NCI-H2107 (cell line): ENCODE measurements at places on chromosomes 2 and 18.

DNA sequence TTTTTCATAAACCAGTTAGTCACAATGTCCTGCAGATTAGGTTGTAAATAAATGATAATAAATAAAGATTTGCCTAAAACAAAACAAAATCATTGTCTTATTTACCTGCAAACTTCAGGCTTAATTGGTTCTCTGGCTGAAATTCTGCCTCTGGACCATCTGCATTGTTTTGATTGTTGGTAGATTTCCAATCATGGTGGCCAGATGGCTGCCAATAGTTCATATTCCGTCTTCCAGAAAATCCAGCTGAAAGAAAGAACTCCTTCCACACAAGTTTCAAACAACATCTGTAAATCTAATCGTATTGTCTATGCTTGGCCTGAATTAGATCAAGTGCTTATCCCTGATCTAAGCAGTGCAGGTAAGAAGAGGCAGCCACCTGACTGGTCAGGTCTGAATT lies 771.1 kb upstream of the ZEB2 start:
- no peak for DNase-seq

DNA sequence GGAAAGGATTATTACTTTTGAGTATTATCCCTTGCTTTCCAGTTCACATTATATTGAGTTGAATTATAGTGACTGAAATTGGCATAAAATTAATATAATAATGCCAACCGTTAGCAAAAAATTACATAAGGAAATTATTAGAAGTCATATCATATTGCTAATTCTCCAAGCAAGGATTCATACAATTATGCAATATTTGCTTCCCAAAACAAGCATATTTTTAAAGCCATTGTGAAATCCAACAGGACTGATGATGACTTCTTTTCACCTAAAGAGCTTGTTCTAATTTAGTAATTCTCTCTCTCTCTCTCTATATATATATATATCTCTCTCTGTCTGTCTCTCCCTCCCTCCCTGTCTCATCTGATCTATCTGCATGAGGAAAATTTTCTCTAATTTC lies 283.5 kb downstream of the DSEL start:
- no peak for DNase-seq

- peak; percentile 48 for DNase-seq
Measured at GRCh38 chr2:165573534-165574461, 104.3 kb downstream of the CSRNP3 start.

DNA sequence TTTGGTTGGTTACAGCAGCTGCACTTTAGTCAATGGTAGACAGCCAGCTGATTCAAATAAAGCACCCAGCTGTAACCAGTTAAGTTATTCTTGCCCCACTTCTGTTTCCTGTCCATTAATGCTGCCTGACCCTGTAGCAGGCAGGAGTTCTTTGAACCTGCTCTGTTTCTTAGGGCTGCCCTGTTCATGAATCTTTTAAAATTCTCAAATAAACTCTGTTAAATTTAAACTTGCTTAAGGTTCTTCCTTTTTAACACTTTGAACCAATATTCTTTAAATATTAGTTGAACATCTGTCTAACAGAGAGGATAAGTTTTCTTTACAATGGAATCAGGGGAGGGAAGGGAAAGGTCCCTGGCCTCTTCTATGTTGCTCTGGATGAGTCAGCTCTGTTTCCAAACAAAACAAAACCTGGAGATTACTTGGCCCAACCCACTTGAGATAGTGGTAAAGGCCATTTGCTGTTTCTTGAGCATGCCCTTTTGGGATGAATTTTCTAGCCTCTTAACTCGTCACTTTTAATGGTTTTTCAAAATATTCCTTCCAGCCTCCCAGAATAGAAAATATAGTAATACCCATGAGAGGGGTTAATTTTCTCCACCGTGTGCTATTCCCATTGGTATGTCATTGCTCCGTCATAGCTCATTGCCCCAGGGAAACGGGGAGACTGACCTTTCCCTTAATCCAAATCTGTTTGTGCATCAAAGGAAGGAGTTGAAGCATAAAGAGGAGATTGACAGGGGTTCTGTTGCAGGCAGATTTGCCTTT lies 112.1 kb upstream of the FHL2 start:
- no peak for DNase-seq

- no peak for DNase-seq
Measured at GRCh38 chr2:196160101-196160500, 11.3 kb downstream of the STK17B start.

DNA sequence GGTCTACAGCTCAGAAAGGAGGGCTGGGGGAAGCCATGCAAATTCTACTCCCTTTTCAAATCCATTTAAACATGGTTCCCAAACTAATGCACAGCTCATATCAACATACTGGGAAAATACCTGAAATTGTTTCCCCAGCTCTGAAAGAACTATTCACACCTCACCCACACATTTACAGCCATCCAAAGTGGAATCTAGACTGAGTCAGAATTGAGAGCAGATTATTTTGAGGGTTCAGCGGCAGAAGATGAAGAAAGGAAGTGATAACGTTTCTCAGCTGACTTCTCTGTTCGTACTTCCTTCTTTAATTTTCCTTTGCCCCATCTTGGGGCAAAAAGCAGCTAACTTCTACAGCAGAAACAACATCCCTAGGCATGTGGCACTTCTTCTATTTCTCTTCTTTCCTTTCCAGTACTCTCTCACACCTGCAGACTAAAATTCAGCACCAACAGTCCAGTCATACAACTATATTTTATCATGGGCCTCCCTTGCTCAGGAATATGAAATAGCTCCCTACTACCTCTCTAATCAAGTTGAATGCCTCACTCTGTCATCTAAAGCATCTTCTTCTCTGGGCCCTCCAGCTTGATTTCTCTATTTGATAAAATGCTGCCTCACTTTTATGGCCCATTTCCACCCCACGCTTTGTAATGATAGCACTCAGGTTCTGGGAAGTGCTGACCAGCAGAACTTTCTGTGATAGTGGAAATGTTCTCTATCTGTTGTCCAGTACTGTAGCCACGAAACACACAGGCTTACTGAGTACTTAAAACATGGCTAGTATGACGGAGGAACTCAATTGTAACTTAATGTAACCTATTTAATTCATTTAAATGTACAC lies 35.9 kb downstream of the ARHGAP25 start:
- DNase-seq: no peak

DNA sequence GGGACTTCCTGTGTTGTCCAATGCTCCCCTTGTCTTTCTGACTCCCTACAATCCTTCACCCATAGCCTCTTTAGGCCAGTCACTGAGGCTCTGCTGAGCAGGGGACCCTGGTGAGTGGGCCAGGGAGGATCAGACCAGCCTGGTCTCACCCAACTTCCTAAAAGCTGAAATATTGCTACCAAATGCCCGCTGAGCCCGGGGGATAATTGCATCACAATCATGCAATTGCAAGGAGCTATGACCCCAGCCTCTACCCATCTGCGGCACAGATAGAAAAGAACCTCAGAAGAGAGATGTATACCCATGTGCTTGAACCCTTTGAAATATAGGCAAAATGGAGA lies 3.7 kb upstream of the SP100 start:
- no peak for DNase-seq

DNA sequence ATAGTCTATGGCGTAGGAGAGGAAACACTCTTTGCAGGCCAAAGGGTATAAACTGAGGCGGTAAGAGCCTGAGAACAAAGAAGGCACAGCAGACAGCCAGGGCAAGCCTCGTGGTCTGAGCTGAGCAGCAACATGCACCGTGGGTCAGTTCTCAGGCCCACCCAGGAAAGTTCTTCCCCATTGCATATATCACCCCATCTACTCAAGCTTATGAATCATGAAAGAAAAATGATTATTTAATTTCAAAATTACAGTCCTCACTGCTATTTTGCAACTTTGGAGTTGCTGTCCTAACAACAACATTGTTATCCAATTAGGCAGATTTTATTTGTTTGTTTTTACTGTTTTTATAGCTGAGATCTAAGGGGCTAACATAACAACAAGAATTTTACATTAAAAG lies 54.7 kb upstream of the RIOK3 start:
- no peak for DNase-seq

GRCh38 chr18:11283479-11284161 lies 134.3 kb upstream of the PIEZO2 start:
- DNase-seq: no peak

- DNase-seq: no peak
Measured at GRCh38 chr2:85605406-85606115, 3.1 kb upstream of the TMEM150A start.

GRCh38 chr2:11784747-11785610 lies 38.5 kb downstream of the LPIN1 start:
- DNase-seq: no peak

- no peak for DNase-seq
Measured at GRCh38 chr2:239184179-239184578, 216.6 kb downstream of the HDAC4 start.

DNA sequence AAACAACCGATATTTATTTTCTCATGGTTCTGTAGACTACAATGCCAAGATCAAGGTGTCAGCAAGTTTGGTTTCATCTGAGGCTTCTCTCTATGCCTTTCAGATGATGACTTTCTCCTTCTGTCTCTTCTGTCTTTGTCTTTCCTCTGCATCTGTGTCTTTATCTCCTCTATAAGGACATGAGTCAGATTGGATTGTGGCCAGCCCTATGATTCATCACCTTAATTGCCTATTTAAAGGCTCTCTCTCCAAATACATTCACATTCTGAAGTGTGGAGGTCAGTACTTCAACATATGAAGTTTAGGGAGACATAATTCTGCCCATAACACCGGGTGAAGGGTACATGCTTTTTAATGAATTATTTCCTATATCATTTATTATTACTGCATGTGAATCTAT lies 71.2 kb upstream of the CNTNAP5 start:
- DNase-seq: no peak

DNA sequence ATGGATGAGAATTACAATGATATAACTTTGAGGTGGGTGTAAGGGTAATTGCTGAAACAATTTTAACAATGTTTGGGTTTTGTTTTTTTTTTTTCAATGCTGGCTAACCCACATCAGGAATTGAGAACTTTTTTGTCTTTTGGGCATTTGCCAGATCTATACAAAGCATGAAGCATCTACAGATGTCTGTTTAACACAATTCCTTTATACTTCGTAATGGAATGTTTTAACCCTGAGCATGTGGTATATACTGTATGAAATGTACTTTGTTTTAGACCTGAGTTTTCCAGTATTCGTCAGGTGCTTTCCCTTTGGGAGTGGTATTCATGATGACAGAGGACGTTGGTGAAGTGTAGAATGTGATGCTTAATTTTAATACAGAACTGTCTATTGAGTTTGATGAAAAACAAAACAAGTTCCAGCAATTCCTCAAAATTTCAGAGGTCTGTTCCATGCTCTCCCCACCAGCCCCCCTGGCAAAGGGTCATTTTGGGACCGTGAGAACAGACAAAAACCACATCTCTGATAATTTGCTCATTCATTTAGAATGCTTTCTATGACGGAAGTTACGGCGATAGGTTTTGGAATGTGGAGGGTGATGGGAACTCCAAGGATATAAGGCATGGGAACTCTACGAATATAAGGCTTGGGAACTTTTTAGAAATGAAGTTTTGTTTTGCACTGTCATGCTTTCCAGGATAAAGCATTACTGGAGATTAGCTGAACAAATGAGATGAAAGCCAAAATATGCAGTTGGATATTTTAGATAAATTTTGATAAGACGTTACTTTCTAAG lies 14.1 kb downstream of the LIMS1 start:
- no peak for DNase-seq

DNA sequence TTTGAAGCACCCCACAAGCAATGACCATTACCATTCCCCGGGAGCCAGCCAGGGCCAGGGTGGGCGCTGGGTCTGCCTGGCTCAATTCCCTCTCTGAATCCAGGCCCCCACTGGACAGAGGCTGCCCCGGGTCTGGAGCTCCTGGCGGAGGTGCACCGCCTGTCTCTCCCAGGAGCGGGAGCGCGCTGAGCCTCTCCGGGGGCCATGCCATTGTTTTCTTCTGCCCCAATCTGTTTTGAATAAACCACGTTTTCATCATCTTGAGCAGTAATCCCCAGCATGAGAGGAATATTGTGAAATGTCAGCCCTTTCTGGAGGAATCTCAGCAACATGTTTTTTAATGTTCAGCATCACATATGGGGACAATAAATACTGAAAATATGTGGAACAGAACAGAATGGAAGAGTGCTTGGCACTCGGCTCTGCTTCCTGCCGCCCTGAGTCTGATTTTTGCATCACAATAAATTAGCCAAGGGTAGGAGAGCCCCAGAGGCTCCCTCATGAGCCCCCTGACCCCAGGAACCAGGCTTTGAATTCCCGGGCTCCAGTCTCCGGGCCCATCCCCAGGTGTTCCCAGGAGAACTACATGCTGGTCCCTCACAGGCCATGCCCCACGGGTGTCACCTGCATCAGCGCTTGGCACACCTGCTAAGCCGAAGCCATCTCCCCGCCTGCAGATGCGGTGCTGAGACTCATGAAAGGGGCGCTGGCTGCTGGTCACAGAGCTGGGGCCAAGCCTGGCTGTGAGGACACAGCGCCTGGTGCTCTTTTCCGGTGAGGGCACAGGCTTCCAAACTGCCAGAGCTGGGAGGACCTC lies 88.8 kb downstream of the INHBB start:
- DNase-seq: no peak

- no peak for DNase-seq
Measured at GRCh38 chr2:3689998-3690748, 13.2 kb upstream of the DCDC2C start.

DNA sequence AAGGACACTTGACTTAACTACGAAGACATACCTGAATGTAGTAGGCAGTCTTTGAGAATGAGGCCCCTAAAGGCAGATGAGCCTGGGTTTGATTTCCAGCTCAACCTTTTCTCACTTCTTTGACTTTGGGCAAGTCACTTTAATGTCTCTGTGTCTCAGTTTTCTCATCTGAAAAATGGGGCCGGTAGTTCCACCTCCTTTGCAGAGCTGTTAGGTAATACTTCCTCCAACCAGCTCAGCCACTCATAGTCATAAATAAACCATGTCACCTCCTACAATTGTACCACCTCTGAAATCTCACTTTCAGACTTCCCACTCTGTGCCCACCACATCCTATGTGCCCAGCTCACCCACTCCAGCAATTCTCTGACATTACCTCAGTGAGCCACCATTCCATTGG lies 10.4 kb downstream of the ARHGAP25 start:
- DNase-seq: no peak

DNA sequence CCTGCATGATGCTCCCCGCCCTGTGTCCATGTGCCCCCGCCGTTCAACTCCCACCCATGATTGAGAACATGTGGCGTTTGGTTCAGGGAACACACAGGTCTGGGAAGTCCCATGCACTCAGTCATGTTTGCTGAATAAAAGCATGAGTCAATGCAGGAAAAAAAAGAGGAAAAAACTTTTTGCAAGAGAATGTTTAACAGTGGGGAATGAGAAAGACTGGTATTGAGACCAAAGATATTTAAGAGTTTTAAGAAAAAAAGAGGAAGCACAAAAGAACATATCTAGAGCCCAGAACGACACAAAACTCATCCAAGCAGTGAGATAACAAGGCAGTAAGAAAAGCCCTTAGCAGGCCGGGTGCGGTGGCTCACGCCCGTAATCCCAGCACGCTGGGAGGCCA lies 279.2 kb upstream of the THSD7B start:
- no peak for DNase-seq

GRCh38 chr2:128754246-128754724 lies 435.6 kb upstream of the HS6ST1 start:
- DNase-seq: no peak

DNA sequence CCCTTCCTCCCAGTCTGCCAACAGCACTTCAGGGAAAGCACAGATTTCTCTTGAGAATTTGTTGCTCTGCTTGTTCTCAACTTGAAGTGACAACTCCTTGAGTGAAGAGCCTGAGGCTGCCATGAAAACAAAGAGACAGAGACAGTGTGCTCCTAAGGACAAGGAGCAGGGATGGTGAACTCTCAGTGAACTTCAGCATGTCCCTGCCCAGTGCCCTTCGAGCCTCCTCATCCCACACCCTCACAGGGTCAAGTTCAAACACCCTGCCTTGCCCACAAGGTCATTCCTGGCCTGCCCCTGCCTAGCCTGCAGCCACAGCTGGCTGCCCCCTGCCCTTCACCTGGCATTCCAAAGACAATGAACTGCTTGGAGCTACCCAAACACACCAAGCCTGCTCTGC lies 343.5 kb upstream of the KLHL29 start:
- no peak for DNase-seq
